ENCODE measurements at places on chromosomes 6 and 20.

GRCh38 chr6:29696147-29697125, 15.5 kb upstream of the ZFP57 start:
- DNase-seq, result no peak

- DNase-seq, result no peak
Observed at GRCh38 chr6:19142275-19142674, 694.9 kb upstream of the ID4 start.

- DNase-seq, result no peak
Observed at GRCh38 chr6:26198722-26199056, 111.5 kb downstream of the HFE start.

DNA sequence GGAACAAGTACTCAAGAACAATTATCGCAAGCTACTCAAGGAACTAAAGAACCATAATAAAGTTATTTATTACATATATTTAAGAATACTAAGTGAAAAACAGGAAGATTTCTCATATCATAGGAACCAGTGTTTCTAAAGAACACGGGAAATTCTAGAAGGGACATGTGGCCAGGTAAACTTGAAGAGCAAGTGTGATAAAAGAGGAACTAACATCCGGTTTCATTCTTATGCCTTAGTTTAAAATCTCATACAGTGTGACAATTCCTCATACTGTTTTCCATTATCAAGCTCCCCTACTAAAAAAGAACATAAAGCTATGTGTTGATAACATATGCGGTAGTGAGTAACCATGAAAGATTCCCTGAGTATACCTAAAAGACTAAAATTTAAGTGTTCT, 163.5 kb upstream of the SHLD1 start:
- DNase-seq, result no peak

- DNase-seq, result no peak
Observed at GRCh38 chr6:126907312-126907711, 211.2 kb upstream of the RSPO3 start.

DNA sequence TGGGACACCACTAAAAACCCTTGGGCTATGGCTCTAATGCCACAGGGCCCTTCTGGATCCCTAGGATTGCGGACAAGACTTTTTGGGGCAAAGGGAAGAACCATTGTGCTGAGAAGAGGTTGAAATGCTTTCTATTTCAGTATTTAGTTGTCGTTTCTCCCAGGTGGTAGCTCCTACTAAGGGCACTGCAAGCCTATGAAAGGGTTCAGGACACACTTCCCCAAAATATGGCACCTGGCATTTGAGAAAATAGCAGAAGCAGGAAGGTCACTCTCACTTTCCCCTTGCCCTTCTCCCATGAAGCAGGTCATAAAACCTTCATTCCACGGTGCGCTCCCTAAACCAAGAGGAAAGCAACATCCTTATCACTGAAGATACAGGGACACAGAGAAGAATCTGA, 125.4 kb upstream of the GPR6 start:
- no peak for DNase-seq

- no peak for DNase-seq
Observed at GRCh38 chr6:36851626-36852025, 12.4 kb upstream of the CPNE5 start.

Data from right renal pelvis (tissue), 4 donors.